ENCODE measurements at places on chromosomes 1 and 21.

DNA sequence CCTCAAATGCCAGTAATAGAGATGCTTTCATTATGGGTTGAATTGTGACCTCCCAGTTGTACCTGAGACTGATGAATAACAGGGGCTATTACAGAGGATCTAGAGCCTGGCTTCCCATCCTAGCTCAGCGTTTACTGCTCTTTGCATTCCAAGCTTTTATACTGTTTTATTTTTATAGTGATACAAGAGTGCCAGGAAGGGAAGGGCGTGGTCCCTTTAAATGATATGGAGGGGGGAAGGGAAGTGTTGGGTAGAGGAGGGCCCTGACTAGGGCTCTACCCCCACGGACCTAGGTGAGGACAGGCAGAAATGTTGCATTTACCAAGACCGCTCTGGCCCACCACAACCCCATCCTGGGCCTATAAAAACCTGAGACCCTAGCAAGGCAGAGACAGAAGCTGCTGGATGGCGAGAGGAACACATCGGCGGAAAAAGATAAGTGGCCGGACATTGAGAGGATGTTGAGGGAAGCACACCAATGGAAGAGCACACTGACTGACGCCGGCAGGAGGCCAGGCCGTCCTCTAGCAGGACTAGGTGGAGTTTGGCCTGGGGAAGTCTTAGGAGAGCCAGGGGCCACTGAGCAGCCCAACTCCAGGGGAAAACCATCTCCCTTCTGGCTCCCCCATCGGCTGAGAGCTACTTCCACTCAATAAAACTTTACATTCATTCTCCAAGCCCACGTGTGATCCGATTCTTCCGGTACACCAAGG, 1025.9 kb downstream of the TTLL7 start:
- DNase-seq, result no peak

- no peak for DNase-seq
Observed at GRCh38 chr1:35556484-35557117, 602 bp downstream of the KIAA0319L start.

- DNase-seq, result no peak
Observed at GRCh38 chr1:152348447-152348846, 11.4 kb downstream of the FLG2 start.

- DNase-seq, result no peak
Observed at GRCh38 chr21:29477347-29477746, 178.6 kb downstream of the BACH1 start.

- no peak for DNase-seq
Observed at GRCh38 chr1:71222668-71223067, 141.8 kb upstream of the ZRANB2 start.
